ENCODE measurements at places on chromosomes 1 and 21.

GRCh38 chr1:175911138-175911537, 167.7 kb upstream of the TNR start:
- no peak for DNase-seq

DNA sequence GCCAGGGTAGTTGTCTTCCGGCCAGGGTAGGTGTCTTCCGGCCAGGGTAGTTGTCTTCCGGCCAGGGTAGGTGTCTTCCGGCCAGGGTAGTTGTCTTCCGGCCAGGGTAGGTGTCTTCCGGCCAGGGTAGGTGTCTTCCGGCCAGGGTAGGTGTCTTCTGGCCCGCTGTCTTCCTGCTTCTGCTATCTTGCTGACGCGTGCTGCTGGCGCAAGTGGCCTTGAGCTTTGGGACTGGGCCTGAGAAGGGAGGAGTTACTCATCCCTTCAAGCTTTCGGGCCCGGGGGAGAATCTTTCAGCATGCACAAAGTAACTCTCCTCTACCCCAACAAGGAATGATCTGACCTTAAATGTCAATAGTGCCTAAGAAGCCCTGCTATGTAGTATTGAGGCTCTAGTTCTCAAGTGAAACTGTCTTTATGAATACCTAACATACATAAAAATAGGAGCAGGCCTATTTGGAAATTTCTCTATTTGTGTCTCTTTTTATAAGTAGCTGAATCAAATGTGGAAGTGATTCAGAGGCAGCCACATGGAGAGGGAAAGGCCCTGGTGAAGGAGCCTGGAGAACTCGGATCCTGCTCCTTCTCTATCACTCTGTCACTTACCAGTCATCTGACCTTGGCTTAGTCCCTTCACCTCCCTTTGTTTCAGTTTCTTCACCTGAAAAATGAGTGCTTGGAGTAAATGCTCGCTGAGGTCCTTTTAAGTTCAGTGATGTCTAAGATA, 65.6 kb downstream of the RGL1 start:
- DNase-seq = no peak

GRCh38 chr1:236147521-236148469, 5.5 kb downstream of the GPR137B start:
- no peak for DNase-seq

DNA sequence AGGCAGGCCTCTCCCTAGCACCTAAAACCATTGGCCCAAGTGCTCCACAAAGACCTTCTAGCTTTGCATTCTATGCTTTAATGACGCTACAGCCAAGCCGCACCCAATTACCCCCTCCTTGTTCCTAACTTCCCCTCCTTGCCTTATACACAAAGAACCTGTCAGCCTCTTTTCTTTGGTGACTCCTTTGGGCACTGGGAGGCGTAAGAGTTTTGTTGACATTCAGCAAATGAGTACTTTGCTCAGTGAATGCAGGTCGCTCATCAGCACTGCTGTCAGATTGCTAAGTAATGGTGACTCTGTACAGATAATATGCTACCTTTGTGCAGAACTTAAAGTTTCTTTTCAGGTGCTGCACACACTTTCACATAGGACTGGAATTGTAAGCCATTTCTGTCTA, 187.6 kb upstream of the FAM78B start:
- DNase-seq = no peak

DNA sequence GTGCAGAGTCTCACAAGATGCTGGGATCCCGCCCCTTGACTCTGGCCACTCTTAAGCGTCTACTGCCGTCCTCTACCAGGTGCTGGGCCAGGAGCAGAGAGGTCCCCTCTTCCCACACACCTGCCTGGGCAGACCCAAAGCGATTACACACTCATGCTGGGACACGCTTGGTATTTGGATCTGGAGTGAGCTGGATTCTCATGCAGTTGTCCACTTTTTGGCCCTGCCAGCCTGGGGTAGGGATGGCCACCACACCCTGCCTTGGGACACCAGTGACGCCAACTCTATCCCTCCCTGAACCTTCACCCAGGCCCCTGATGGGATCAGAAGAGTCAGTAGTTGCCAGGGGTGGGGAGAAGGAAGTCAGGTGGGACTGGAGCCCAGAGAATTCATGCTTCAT, 28.6 kb downstream of the ITPKB start:
- DNase-seq = no peak

DNA sequence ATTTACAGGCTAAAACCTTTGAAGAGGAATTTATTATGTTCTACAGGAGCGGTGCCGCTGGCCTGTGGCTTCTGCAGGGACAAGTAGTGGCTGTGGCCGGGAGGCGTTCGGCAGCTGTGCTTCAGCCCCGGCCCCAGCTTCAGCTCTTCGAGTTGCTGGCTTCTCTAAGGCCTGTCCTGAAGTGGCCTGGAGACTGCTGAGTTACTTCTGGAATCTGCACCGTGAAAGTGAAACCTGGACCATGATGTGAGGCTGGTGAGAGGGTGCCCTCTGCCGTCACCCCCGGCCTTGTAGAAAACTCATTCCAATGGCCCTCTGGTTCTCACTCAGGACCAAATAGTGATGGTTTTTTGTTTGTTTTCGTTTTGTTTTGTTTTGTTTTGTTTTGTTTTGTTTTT, 48.1 kb downstream of the PRKCZ start:
- DNase-seq = no peak

DNA sequence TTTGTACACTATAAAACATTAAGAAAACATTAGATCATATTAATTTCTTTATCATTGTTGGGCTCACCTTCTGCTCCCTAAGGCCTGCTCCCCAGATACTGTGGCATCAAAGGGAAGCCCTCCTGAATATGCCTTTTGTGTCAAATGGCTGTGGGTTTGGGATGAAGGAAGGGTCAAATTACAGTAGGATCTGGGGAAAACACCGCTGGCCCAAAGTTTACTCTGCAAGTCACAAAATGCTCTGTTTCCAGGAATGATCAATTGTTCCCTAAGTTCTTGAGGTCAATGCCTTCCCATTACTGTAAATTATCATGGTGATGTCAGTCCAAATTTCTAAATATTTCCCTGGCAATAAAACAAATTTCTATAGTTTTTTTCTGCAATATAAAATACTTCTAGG, 6.8 kb upstream of the ITLN2 start:
- DNase-seq = no peak

DNA sequence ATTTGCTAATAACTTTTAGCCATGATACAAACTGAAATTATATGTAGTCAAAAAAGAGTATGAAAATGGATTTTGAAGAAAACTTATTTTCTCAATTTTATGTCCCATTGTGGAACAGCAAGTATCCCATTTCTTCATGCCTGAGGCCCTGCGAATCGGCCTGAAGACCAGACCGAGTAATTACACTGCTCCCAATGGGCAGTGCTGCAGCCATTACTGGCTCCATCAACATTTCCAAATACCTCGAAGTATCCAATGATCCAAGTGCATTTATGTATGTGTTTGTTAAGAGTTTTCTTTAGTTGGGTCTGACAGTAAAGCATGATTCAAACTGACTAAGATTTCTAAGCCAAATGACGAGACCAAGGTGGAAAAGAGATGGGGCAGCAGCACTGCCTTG, 44.4 kb downstream of the HSF2BP start:
- DNase-seq = no peak

GRCh38 chr1:212178851-212179250, 106.4 kb upstream of the PPP2R5A start:
- DNase-seq = no peak

DNA sequence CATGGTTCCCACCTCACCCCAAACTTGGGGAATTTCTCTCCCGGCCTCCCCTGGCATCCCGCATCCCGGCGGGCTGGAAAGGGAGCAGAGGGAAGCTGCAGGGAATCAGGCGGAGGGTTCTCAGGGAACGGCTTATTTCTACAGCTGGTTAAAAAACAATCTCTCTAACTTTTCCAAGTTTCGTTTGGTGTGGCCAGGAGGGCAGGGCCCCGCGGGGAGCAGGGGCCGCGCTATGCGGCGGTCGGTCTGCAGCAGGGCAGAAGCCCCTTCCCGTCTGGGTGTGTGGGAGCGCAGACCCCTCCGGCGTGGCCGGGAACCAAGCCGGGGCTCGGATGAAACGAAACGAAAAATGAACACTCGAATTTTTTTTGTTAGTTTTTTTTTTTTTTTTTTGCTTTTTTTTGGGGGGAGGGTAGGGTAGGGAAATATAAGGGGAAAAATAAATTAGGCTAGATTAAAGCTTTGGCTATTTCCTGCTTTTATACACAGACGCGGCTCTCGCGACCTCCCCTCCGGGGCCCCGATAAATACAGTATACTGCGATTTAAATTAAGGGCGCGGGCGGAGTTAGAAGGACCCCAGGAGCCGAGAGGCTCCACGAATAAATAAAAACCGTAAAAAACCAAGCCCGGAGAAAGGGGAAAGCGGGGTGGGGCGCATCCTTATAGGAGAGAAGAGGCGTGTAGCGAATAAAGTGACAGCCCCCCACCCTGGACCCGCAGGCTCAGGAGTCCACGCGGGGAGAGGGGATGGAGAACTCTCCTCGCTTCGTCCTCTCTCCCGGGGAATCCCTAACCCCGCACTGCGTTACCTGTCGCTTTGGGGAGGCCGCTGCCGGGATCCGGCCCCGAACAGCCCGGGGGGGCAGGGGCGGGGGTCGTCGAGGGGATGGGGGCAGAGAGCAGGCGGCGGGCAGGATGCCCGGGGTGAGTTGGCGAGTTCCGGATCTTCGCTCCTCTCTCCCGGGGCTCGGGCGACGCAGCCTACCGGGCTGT, 2.1 kb downstream of the POU3F1 start:
- no peak for DNase-seq

DNA sequence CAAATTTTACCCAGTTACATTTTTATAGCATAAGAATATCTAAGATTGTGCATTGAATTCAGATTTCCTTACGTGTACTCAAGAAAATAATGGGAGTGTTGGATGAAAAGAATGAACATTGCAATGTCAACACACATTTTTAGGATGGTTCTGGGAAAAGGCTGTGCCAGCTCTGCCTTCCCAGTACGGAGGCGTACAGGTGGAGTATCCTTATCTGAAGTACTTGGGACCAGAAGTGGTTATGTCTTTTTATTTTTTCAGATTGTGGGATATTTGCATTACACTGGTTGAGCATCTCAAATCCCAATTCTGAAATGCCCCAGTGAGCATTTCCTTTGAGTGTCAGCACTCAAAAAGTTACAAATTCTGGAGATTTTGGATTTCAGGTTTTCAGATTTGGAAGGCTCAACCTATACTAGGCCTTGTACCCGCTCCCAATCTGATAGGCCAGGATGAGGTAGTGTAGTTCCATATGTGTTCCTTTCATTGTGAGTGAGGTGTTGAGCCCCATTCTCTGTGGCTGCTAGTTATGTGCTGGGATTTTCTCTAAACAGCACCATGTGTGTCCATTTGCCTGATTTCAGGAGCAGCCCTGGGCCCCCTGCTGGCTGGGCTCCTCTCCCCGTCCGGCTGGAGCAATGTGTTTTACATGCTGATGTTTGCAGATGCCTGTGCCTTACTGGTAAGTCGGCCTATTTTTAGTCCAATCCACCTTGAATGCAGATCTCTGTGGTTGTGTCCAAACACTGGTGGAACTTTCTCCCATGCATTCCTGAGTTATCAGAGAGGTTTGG, 60.8 kb downstream of the SLC37A1 start:
- DNase-seq = no peak

DNA sequence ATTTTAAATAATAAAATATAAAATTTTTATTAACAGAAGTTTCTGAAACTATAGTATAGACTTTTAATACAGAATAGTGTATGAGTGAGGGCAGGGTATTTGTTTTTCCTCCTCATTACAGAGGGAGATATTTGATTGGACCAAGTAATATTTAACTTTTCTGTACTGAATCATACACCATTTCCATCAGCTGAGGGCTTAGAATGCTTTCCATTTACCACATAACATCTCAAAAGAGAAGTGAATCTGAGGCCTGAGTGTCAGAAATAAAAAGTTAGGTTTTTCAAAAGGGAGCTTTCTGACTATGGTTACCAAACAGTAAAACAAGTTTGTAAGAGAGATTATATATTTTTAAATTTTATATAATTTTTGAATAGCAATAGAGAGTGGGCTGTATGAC, 29.5 kb downstream of the TLCD4 start:
- no peak for DNase-seq

DNA sequence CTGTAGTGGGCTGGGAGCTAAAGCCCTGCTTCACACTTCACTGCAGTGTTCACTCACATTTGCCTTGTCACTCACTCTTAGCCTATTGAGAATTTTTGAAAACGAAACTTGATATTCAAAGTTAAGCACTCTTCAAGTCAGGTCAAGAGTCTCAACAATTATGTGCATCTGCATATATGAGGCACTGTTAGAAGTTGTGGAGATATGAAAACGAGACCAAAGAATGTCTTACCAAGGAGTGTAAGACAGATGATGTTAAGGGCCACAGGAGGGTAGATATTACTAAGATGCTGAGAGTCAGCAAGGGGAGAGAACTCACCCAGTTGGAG, 64.7 kb upstream of the GJA8 start:
- no peak for DNase-seq

GRCh38 chr1:87864676-87865075, 536.0 kb downstream of the LMO4 start:
- DNase-seq = no peak

- DNase-seq = peak; percentile 66
These were observed 236.2 kb downstream of the NFIA start for GRCh38 chr1:61318319-61319125.

GRCh38 chr1:113617438-113618141, 141.7 kb downstream of the PHTF1 start:
- DNase-seq = peak; percentile 39

- peak; percentile 52 for DNase-seq
These were observed 3.9 kb downstream of the KPNA6 start for GRCh38 chr1:32111789-32112188.

GRCh38 chr1:202642619-202643291, 67.5 kb downstream of the SYT2 start:
- no peak for DNase-seq

- DNase-seq = no peak
These were observed 81.4 kb downstream of the CYYR1 start for GRCh38 chr21:26491663-26492062.

GRCh38 chr1:111603979-111604378, 15.6 kb upstream of the RAP1A start:
- DNase-seq = no peak

DNA sequence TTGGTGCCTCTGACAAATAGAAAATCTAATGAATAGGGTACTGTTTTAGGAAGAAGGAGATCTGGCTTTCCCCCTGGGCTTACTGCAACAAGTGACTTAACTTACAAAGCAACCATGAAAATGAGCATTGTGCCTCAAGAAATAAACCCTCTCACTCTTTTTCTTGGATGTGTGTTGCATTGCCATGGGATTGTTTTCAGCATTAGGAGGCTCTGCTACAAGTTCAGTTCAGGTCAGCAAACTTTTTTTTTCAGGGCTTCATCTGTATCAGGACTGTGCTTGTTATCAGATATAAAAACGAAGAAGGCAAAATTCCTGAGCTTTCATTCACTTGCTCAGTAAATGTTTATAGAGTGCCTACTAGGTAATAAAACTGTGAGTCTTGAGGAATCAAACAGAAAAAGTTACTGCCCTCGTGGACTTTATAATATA, 37.8 kb upstream of the DOCK7 start:
- peak; percentile 18 for DNase-seq

DNA sequence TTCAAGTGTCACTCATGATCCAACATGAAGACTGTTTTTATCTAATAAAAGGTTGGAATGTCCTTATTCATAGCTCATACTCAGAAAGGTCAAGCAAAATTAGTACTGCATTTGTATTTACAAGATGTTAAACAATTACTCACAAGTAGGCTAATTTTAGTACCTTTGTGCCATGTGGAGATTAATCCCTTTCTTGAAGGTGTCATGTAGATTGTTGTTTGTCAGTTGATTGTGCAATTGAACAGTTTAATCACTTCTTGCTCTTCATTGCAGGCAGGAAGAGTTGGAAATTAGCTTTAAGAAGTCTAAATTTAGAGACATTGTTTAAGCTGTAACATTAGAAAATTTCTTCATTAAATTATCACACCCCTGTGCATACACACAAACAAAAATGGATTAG, 847.1 kb downstream of the KCNT2 start:
- DNase-seq = no peak

Data from astrocyte (in vitro differentiated cells and primary cell).